ENCODE measurements at places on chromosomes 1 and 21.

GRCh38 chr1:95953015-95953414 is 719.0 kb downstream of the RWDD3 start:
- no peak for DNase-seq

- no peak for DNase-seq
Measured at GRCh38 chr1:55374801-55375616, 159.8 kb upstream of the USP24 start.

- DNase-seq, result no peak
Measured at GRCh38 chr1:175536369-175536768, 207.0 kb downstream of the TNR start.

DNA sequence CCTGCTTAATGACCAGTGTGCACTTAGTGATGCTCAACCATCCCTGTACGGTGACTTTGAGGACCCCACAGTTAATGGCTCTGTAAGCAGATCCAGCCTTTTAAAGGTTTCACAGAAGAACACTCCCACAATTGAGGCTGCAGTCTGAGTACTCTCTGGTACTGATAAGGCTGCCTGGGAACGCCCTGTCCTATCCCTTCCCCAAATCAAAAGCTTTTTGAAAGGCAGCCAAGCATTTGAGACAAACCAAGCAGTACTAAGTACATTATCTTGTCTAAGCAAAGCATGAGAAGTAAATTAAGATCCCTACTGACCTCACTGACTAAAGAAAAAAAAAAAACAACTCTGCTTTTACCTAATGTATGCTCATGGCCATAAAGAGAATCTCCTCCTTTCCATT is 60.7 kb downstream of the SH3GLB1 start:
- DNase-seq, result no peak

- no peak for DNase-seq
Measured at GRCh38 chr1:222043444-222044292, 301.8 kb upstream of the DUSP10 start.

GRCh38 chr1:209323743-209324142 is 259.8 kb upstream of the CAMK1G start:
- DNase-seq, result no peak

GRCh38 chr21:43275421-43276211 is 106.8 kb downstream of the CRYAA start:
- no peak for DNase-seq

DNA sequence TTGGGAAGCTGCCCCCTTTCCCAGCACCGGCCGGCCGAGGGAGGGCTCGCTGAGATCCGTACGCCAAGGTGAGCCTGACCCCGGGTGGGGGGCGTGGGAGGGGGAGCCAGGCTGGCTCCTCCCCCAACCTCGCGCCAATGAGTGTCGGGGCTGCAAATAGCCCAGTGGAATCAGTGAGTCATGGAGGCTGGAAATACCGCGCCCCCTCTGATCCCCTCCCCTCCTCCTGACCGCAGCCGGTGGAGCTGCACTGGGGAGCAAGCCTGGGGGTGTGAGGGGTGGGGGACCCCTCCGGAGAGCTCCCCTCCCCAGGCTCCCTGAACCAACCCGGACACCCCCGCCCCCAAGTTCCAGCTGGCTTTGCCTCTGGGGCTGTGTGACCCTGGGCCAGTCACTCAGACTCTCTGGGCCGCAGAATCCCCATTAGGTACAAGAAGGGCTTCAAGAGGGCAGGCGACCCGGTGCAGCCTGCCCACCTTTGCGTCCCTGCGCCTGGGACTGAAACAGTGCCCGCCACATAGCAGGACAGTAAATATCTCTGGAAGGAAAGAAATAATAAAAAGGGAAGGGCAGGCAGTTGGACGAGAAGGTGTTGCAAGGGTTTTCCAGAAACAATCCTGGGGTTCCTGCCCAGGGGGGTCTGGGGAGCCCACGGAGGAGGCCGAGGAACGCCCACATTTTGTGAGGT is 4.5 kb downstream of the HSPB7 start:
- DNase-seq, result peak; percentile 43

DNA sequence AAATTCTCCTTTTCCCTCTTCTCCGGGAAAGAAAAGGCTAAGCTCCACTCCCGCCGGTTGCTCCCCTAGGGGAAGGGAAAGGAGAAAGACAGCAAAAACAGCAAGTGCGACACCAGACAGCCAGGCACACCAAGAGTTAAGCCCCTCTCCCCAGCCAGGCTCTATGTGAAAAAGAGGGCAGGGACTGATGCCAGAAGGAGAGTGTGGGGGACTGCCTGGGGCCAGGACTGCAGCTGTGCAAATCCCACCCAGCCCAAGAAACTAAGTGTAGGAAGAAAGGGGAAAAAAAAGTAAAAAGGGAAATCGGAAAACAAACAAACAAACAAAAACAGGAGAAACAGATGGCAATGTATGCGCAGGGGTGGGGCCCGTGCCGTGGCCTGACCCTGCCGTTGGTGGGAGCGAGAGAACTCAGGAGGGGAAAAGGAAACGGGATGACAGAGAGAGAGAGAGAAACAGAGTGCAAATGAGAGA is 27.7 kb upstream of the FMO1 start:
- no peak for DNase-seq

- DNase-seq, result no peak
Measured at GRCh38 chr1:202283379-202283844, 58.3 kb downstream of the UBE2T start.

- DNase-seq, result no peak
Measured at GRCh38 chr1:42806593-42806992, 10.3 kb upstream of the ERMAP start.

DNA sequence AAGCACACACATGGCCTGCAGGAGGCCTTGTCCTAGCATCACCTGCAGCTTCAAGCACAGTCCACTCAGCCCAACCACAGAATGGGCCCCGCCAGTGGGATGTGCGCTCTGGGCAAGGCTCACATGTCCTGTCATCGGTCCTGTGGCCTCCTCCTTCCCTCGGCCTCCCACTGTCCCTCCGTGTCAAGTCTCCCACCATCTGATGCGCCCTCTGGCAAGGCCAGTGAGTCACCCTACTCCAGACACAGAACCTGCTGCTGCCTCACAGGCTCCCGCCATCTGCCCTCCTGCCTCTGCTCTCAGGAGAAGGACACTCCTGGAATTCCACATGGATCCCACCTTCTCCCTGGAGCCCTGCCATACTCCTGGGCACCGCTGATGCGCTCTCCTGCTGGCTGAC is 14.2 kb downstream of the KCNAB2 start:
- DNase-seq, result no peak

- no peak for DNase-seq
Measured at GRCh38 chr1:151166505-151166956, 587 bp downstream of the SCNM1 start.

- DNase-seq, result no peak
Measured at GRCh38 chr1:85357817-85358216, 81.4 kb upstream of the BCL10 start.

GRCh38 chr1:237864338-237865244 is 26.1 kb downstream of the ZP4 start:
- DNase-seq, result no peak

GRCh38 chr1:62038594-62039284 is 155.9 kb upstream of the L1TD1 start:
- no peak for DNase-seq

GRCh38 chr1:35220976-35221375 is 28.0 kb upstream of the SFPQ start:
- DNase-seq, result no peak

GRCh38 chr1:199937661-199938060 is 89.8 kb upstream of the NR5A2 start:
- DNase-seq, result no peak

DNA sequence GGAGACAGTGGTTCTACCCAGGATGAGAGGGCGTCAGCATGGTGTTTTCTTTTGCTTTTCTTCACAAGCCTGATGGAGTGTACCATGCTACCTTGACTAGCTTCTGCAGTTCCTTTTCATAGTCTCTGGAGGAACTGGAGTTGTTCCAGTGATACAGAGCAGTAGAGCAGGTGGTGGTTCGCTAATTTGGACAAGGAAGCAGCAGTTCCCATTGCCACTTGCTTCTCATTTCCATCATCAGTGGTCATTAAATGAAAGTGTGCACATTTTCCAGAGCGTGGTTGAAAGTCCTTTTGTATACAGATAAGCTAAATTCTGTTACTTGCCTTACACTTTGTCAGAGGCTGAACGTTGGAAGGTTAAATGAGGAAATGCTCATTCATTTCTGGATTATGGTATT is 182.3 kb downstream of the C1orf21 start:
- no peak for DNase-seq

DNA sequence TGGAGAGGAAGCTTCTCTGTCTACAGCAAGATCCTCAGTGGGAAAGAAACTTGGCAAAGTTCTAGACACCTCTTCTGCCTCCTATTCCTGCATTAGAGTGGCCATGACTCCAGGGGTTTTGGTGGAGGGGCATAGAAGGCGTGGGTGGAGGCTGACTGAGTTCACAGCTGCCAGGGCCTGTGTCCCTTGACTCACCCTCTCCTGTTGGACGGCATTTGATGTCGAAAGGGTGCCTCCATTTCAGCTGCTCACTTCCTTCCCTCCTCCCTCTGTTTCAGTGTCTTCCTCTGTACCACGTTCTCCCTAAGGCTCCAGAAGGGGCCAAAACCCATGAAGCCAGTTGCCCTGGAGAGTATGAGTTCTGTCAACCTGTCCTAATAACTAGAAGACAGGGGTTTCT is 632 bp downstream of the TMEM79 start:
- DNase-seq, result no peak

DNA sequence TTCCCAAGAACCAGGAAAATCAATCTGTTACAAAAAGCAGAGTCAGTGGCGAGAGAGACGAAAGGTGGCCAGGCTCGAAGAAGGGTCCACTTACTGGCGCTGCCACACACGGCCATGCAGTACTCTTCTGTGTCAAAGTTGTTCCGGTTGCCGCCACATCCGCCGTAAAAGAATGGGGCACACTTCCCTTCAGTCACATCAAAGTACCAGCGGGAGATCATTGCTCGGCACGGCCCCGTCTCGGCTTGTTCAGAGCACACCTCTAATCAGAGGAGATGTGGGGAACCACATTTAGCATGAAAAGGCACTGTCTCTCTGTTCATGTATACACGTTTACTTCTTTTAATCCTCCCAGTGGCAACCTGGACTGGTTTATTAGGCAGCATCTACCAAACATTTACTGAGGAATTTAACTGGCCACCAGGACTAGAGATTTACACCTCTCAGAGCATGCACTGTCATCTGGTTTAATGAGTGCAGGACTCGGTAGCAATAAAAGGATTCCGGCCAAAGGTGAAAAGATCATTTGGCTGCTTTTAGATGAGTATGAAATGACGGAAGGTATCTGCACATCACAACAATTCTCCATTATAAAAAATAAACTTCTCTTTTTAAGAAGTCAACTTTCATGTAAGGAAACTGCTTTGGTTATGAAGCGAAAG is 170.5 kb downstream of the APP start:
- DNase-seq, result peak; percentile 10

GRCh38 chr1:89035080-89035479 is 12.4 kb upstream of the GBP3 start:
- no peak for DNase-seq

DNA sequence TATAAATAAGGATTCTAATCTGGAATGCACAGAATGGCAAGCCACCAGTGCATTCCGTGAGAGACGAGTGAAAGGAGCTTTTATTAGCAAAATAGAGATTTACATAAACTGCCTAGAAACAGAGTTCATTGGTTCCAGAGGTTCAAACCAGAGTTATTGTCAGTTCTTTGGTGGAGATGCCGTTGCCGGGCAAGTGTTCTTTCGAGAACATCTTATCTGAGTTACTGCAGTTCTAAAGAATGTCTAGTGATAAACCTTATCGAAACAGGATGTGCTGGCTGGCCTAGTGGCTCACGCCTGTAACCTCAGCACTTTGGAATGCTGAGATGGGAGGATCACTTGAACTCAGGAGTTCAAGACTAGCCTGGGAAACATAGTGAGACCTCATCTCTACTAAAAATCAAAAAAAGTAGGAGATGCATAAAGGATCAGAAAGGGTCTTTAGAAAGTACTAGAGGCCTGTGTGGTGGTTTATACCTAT is 19.9 kb upstream of the EVI5 start:
- no peak for DNase-seq

- DNase-seq, result no peak
Measured at GRCh38 chr1:204738506-204738905, 53.0 kb upstream of the LRRN2 start.

DNA sequence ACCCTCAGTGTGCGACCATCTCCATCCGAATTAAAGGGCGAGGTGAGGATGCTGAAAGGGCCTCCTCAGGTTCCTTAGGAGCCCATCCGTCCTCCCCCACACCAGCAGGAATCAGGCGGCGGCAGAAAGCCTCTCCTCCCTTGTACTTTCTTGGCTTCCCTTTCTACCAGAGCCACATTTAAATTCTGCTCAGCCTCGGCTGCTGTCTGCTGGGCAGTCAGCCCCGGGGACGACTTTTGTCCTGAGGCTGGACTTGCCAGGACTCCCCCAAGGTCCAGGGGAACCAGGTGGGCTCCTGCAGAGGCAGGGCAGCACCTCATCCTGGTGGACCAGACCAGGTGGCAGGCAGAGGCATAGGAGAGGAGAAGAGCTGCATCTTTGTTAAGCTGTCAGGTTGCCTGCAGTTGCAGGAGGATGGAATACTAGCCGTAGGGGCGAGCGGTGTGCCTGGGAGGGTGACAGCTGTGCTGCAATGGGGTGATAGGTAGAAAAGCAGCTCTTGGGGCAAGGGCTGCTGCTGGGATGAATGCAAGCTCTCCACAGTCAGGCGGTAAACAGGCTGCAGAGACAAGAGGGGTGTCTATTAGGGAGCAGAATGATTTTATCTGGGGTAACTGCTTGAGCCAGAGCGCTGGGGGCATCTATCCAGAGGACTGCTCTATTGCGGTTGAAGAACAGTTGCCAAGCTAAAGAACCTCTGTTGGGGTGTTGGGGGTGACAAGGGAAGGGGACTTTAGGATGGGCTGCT is 46.2 kb upstream of the WASF2 start:
- DNase-seq, result no peak

GRCh38 chr1:3925256-3925655 is 25.2 kb upstream of the C1orf174 start:
- DNase-seq, result no peak

DNA sequence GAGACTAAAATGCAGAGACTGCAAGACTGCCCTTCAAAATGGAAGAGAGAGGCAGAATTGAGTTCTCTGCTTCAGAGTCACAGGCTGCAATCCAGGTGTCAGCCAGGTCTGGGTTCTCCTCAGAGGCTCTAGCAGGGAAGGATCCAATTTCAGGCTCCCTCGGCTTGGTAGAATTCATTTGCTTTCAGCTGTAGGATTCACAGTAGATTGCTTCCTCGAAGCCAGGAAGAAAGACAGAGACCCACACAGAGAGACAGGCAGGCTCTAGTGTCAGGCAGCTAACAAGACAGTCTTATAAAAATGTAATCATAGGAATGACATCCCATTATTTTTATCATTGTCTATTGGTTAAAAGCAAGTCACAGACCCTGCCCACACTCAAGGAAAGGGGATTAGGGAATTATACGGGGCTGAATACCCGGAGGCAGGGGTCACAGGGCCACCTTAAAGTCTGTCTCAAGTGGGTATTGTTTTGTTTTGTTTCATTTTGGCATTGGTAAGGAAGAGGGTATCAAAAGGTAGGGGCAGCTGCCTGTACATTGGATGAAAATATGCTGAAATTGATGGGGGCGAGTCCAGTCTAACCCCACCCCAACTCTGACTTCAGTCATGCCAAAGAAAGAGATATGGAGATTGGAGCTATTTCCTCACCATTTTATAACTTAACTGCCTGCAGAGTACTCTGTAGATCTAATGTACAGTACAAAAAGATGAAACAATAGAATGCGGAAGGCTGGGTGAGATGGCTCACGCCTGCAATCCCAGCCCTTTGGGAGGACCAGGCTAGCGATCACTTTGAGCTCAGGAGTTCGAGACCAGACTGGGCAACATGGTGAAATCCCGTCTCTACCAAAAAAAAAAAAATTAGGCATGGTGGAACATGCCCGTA is 9.5 kb upstream of the TBCE start:
- DNase-seq, result no peak
